Colonic mucosa (tissue), 4 donors: ENCODE measurements at places on chromosomes 13 and 19. TPM values are rescaled to one million over a fixed set of nuclear protein-coding genes. Genes with fewer than 3 reads are reported as not detected.

DNA sequence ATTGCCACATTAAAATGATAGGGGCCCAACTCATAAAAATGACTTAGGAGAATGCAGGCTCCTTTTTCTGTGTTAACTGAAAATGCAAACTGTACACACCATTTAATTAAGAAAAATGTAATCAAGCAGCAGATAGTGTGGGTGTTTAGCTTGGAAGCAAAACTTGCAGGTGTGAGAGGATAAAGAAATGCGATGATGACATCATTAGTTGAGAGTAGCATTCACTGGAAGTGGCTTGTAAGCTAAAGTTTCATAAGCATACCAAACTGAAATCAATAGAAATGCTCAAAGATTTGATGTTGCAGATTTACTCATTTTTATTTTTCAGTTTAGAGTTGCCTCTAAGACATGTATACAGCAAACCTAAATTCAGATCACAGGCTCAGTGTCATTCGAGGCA is 86.6 kb downstream of the PRR20E start:
- H3K27ac ChIP-seq = no peak overlapping the region
- no peaks in the 10 kb centered on the region for H3K4me1 ChIP-seq
- no peaks in the 10 kb centered on the region for H3K27me3 ChIP-seq
- H3K36me3 ChIP-seq = no peaks in the 10 kb centered on the region
- H3K4me3 ChIP-seq = no peak overlapping the region

Gene ZNF230
- 2.9 TPM for total RNA-seq

Gene TMIGD2
- not detected for total RNA-seq

DNA sequence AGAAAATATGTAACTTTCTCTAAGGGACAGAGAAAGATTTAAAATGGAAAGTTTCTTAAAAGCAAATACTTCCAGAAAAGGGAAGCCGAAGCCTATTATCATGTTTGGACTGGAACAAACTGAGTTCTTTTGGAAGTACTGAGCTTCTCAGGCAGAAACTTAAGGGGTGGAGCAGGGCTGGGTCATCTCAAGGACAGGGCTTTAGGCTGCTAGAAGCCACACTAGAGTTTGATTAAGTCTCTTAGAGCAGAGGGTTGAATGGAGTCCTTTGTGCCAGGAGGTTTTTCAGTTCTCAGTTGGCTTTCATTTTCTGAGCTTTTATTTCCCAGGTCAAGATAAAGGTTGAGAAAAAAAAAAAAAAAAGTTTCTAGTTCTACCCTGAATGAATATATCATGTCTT is 432.7 kb downstream of the SLITRK5 start:
- H3K27ac ChIP-seq = no peak overlapping the region
- no peaks in the 10 kb centered on the region for H3K36me3 ChIP-seq
- no peaks in the 10 kb centered on the region for H3K4me1 ChIP-seq
- H3K27me3 ChIP-seq = no peaks in the 10 kb centered on the region
- H3K4me3 ChIP-seq = no peak overlapping the region

- no peaks in the 10 kb centered on the region for H3K4me1 ChIP-seq
- no peak for DNase-seq
- H3K4me3 ChIP-seq = no peak overlapping the region
- H3K36me3 ChIP-seq = no peaks in the 10 kb centered on the region
- H3K27ac ChIP-seq = no peak overlapping the region
Observed at GRCh38 chr13:79966493-79966895, 374.4 kb downstream of the SPRY2 start.

Gene ATP12A
- total RNA-seq = 1.4 TPM

- H3K4me1 ChIP-seq = peaks cover 3% of the 10 kb centered on the region
- DNase-seq = no peak
- no peak overlapping the region for H3K27ac ChIP-seq
- H3K4me3 ChIP-seq = no peak overlapping the region
- H3K27me3 ChIP-seq = no peaks in the 10 kb centered on the region
Observed at GRCh38 chr13:21661097-21661909, 9.6 kb upstream of the FGF9 start.

- H3K36me3 ChIP-seq = no peaks in the 10 kb centered on the region
- H3K4me3 ChIP-seq = no peak overlapping the region
- no peaks in the 10 kb centered on the region for H3K27me3 ChIP-seq
- H3K27ac ChIP-seq = no peak overlapping the region
- H3K4me1 ChIP-seq = no peaks in the 10 kb centered on the region
Observed at GRCh38 chr13:76157926-76158325, 521.8 kb downstream of the LMO7 start.

GRCh38 chr19:35414442-35414841 is 33.6 kb upstream of the FFAR2 start:
- no peak overlapping the region for H3K27ac ChIP-seq
- H3K27me3 ChIP-seq = no peaks in the 10 kb centered on the region
- H3K4me3 ChIP-seq = no peak overlapping the region

Gene ITPKC
- 22.0 TPM for total RNA-seq

DNA sequence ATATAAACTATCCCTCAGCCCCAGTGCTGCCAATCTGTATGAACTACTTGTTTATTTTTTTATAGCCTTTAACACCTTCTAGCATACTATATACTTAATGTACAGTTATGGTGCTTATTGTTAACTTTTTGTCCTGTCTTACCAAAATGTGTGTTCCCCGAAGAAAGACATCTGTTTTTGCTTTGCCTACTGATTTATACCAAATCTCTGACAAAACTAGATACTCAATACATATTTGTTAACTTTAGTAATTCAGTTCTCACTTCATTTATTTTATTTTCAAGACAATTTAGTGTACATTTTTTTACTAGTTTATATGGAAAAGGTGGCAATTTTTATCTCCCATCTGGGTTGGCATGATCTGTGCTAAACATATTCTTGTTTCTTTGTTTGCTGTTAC is 824.3 kb upstream of the ATXN8OS start:
- H3K4me1 ChIP-seq = no peaks in the 10 kb centered on the region
- no peak overlapping the region for H3K4me3 ChIP-seq
- H3K27me3 ChIP-seq = no peaks in the 10 kb centered on the region
- H3K36me3 ChIP-seq = no peaks in the 10 kb centered on the region

Gene APC2
- 0.05 TPM for total RNA-seq

GRCh38 chr13:25266706-25267105 is 20.6 kb downstream of the MTMR6 start:
- no peaks in the 10 kb centered on the region for H3K27me3 ChIP-seq
- H3K4me1 ChIP-seq = no peaks in the 10 kb centered on the region
- no peak for DNase-seq
- no peak overlapping the region for H3K27ac ChIP-seq
- H3K4me3 ChIP-seq = no peak overlapping the region
- H3K36me3 ChIP-seq = no peaks in the 10 kb centered on the region

DNA sequence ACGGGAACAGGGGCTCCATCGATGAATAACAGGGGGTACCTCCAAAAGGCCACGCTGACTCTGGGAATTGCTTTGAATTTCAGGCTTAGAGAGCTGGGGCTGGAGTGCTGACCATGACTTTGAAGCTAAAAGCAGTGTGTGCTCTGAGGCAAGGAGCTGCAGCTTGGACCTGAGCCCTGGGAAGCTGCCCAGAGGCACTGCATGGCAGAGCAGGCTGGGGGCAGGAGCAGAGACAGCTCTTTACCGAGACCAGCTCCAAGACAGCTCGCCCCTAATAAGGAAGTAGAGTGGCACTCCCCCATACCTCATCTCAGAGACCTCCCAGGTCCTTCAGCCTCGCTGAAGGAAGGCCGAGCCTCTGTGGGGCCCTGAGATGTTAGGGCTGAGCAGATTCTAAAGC is 200.2 kb downstream of the COL4A1 start:
- H3K4me1 ChIP-seq = no peaks in the 10 kb centered on the region
- no peak for DNase-seq
- no peaks in the 10 kb centered on the region for H3K36me3 ChIP-seq
- no peak overlapping the region for H3K27ac ChIP-seq

GRCh38 chr19:51531349-51532315 is at the start of gene SIGLEC6:
Gene SIGLEC6, minus strand, starts transcription at chr19:51531670. Its CDS starts 22 bp downstream, at chr19:51531648.
- DNase-seq = peak; percentile 30
- H3K27ac ChIP-seq = no peak within 1 kb of the TSS
- no peaks in the 10 kb centered on the region for H3K27me3 ChIP-seq

Gene LIPE
- total RNA-seq = 16.0 TPM

GRCh38 chr19:28990522-28990921 is 222.4 kb downstream of the UQCRFS1 start:
- no peak overlapping the region for H3K4me3 ChIP-seq
- H3K36me3 ChIP-seq = no peaks in the 10 kb centered on the region
- H3K4me1 ChIP-seq = no peaks in the 10 kb centered on the region
- no peaks in the 10 kb centered on the region for H3K27me3 ChIP-seq

- no peaks in the 10 kb centered on the region for H3K27me3 ChIP-seq
- no peak for DNase-seq
- no peak overlapping the region for H3K4me3 ChIP-seq
Observed at GRCh38 chr13:84294576-84294975, 412.3 kb upstream of the SLITRK1 start.
